ENCODE measurements at places on chromosomes 5 and 9.

- no peak for DNase-seq
Observed at GRCh38 chr5:37841203-37841602, 1.4 kb upstream of the GDNF start.

DNA sequence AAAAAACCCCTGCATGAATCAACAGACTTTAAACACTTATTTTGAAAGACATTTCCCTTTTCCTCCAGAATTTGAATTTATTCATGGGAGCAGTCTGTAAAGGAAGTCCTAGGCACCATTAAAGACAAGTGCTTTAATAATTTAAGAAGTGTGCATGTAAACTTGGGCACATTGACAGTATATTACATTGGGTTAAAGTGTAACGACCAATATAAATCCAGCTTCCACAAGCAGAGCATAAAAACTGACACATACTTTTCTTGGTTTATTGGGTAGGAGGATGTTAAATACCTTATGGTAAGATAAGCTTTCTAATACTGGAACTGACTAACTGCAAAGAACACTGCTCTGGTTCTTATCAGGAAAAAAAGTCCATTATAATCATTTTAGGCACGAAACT is 1.2 kb upstream of the ENTREP1 start:
- DNase-seq, result no peak

DNA sequence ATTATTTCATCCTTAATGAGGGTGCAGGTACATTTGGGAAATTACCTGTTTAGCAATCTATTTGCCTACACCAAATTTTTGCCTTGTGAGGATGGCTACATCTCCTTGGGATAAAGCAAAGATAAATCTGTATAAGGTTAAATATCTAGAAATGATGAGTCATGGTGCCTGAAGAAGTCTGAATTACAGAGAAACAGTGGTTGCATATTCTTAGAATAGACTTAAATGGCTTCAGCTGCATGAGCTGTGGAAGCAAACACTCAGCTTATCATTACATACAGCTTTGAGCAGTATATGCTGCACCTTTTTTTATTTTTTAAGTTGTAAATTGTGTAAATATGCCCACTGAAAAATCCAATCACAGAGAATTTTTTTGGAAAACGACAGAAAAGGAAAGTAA is 153.5 kb downstream of the RAPGEF6 start:
- no peak for DNase-seq

DNA sequence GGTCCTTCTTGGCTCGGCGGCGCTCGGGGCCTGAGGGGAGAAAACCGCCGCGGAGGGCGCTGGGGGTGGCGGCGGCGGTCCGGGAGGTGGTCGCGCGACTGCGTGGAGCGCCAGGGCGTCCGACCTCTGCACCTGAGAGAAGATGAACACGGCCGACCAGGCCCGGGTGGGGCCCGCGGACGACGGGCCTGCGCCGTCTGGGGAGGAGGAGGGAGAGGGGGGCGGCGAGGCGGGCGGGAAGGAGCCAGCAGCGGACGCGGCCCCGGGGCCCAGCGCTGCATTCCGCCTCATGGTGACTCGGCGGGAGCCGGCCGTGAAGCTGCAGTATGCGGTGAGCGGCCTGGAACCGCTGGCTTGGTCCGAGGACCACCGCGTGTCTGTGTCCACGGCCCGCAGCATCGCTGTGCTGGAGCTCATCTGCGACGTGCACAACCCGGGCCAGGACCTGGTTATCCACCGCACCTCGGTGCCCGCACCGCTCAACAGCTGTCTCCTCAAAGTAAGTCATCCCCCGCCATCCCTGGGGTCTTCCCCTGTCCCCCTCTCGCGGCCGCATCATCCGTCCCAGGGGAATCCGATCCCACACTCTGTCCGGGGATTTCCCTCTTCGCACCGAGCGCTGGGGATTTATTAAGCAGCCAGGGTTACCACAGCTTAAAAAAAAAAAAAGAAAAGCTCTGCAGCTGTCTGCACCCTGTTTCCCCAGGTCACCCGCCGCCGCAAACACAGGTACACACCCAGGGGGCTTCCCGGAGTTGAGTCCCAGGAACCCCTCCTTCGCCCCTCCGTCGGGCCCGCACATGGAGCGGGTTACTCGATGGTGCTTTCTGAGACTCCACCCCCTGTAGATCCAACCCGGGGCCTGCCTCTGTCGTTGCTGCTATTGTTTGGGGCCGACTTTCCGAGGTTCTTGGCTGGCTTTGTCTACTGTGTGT is at the start of gene GTF3C4:
GTF3C4 (plus strand) TSS at position 8 of the 935 bp plus-strand sequence; CDS start at position 143, 135 bp downstream.
- peak; percentile 44 for DNase-seq

GRCh38 chr5:73419465-73420390 is 28.8 kb downstream of the FOXD1 start:
- DNase-seq, result no peak

- no peak for DNase-seq
Observed at GRCh38 chr5:150577378-150578139, 62.9 kb upstream of the SYNPO start.

GRCh38 chr9:16626577-16627130 is 243.8 kb downstream of the BNC2 start:
- no peak for DNase-seq

- no peak for DNase-seq
Observed at GRCh38 chr5:160923411-160923810, 71.4 kb upstream of the ATP10B start.

DNA sequence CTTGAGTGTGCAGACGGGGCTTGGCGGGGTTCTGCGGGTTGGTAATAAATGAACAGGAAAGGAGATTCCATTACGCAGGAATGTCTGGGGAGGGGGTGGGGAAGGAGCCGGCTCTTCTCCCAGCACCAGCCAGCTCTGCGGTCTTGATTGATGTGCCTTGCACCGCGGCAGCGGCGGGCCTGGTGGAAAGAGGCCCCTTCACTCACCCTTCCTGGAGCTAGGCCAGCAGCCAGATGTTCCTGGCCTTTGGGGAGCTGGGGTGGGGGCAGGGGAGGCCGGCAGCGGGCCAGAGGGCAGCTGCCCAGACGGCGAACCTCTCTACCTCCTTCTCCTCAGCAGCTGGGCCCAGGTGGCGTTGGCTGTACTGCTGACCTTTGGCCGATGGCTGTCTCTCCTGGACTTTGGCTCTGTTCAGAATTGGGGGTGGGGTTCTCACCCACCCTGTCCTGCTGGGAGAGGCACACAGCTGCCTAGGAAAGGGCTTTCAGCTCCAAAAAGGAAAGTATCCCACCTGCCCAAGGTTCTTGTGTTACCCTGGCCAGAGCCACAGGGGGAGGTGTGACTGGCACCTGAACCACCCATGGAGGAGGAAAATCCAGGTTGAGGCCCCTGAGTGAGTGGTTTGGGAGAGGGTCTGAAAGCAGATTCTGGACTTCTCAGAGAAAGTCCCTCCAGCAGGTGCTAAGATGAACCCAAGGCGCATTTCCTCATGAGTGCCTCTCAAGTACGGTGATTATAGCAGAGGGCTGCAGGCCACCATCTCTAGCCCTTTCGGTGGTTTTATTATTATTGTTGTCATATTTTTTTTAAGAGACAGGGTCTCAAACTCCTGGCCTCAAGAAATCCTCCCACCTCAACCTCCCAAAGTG is 58.0 kb upstream of the SYNPO start:
- DNase-seq, result no peak

GRCh38 chr5:53249529-53250200 is 140.1 kb upstream of the MOCS2 start:
- no peak for DNase-seq

GRCh38 chr5:138701678-138702077 is 51.5 kb upstream of the CTNNA1 start:
- DNase-seq, result no peak

DNA sequence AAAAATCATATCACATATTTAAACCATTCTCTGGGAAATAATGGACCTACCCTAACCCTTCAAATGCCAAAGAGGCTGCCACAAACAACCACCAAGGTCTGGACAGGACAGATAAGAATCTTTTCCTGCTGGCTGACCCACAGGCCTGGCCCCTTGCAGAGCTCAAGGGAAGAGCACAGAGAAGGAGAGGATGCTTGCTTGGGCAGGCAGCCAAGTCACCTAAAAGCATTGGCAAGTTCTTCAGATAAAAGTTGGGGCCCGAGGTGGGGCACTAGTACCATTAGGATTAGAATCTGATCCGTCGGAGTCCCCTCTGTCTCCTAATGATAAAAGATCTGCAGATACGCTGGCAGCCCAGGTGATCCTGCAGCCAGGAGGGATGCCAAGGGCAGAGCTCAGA is 176.6 kb downstream of the GABBR2 start:
- no peak for DNase-seq

All from MM.1S (cell line).